ENCODE measurements at places on chromosomes 2 and 18.

DNA sequence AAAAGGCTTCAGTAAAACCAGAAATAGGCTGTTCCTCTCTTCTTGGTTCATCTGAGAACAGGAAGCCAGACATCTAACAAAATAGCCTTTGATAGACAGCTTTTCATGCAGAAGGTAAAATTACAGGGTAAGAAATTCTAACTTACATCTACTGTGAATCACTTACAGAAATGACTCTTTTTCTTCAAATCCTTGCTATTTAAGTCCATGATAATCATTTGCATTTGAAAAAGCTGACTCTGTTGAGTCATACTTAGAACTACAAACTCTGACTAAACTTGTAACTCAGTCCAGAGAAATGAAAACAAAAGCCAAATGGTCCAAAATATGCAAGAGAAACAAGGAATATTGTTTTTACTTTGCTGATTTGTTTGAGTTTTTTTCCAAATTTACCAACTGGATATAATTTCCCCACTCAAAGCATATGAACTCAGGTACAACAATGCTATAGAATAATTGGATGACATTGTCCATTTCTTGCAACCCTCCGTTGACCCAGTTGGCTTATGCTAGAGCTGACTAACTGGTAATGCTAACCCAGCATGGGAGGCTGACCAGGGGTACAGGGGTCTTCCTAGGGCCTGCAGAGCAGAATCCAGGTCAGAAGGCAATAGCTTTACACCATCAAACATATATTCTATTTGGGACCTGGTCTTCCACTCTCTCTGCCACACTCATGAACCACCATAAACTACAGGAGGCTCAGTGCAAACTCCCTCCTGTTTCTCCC, 18.8 kb upstream of the MREG start:
- peak; percentile 72 for DNase-seq

DNA sequence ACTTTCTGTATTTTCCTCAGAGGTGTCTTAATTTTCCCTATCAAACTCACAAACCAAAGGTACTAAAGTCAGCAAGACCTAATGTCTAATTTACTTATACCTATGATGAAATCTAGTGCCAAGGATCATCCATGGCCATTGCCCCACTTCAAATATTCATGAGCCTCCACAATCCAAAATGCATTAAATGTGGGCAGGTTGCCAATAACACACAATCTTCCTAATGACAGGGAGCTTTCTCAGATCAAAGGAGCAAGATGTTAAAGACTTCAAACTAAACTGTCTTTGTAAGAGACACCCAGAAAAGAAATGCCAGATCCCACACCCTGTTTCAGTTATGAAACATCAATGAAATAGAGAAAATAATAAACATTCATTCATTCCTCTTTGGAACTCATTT, 143.2 kb downstream of the TMEFF2 start:
- DNase-seq = no peak

GRCh38 chr2:143696651-143697050, 567.4 kb downstream of the ARHGAP15 start:
- no peak for DNase-seq

DNA sequence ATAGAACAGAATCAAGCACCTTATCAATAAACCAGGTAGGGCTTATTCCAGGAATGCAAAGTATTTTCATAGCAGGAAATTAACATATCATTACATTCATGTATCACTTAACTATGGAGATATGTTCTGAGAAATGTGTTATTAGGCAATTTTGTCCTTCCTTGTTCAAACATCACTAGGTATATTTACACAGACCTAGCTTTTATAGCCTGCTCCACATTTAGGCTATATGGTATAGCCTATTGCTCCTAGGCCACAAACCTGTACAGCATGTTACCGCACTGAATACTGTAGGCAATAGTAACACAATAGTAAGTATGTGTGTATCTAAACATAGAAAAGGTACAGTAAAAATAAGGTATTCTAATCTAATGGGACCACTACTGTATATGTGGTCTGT, 82.8 kb upstream of the KCTD1 start:
- DNase-seq = no peak

- no peak for DNase-seq
These were observed 2.2 kb downstream of the IL1RN start for GRCh38 chr2:113129519-113130078.

- DNase-seq = no peak
These were observed 1098.5 kb upstream of the DDX18 start for GRCh38 chr2:116716038-116716437.
